ENCODE measurements at places on chromosomes 4 and X.
A peak's percentile ranks its signal among the peaks of the same experiment; 100 is the strongest.

GRCh38 chr4:55612341-55612740 lies 20.3 kb upstream of the PDCL2 start:
- DNase-seq, result no peak

DNA sequence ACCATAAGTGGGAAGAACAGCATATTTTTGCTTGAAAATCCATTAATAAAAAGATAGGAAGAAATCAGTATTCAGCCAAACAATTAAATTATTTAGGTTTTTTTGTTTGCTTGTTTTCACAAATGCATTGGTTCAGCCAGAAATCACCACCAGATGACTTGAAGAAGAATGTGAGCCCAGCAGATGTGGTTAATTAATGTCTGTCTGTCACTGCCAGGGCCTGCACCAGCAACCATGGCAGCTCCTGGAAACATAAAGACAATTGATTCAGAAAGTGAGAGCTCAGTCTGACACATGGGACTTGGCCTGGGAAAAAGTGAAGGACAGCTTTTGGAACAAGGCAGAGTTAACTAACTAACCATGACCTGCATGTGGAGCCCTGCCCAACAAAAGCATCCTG lies 74.0 kb downstream of the MAOB start:
- no peak for DNase-seq

- DNase-seq, result no peak
These were observed 121.3 kb downstream of the PRDM5 start for GRCh38 chr4:120801137-120801758.

GRCh38 chr4:182339221-182339641 lies 96.0 kb downstream of the TENM3 start:
- no peak for DNase-seq

GRCh38 chrX:48035891-48036290 lies 29.1 kb downstream of the SPACA5 start:
- no peak for DNase-seq

DNA sequence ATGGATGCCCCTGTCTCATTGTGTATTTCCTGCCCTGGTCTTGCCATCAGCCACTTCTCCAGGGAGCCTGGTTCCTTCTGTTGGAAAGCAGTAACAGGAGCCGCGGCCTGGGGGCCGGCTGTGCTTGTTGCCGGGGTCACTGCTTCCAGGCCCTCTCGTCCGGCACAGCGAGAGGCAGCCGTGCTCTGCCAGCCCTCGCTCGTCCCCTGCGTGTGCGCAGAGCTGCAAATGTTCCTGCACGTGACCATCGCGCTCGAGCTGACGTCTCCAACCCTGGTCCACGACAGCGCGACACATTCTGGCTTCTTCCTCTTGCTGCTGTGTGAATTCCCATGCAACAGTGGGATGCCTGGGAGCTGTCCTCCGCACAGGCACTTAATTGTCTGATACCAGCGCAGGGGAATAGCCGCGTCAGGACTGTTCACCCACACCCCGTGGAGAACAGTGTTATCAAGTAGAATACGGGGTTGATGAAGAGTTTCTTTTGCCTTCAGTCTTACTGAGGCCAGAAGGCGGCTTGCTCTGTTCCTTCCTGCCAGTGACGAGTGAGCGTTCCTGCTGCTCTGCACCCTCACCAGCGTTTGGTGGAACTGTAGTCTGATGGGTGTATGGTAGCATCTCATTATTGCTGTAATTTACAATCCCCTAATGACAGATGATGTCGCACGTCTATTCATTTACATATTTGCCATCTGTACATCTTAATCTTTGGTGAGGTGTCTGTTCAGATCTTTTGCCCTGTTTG lies 12.3 kb downstream of the PDE6B start:
- no peak for DNase-seq

GRCh38 chr4:2617955-2618354 lies 81.5 kb downstream of the FAM193A start:
- no peak for DNase-seq

DNA sequence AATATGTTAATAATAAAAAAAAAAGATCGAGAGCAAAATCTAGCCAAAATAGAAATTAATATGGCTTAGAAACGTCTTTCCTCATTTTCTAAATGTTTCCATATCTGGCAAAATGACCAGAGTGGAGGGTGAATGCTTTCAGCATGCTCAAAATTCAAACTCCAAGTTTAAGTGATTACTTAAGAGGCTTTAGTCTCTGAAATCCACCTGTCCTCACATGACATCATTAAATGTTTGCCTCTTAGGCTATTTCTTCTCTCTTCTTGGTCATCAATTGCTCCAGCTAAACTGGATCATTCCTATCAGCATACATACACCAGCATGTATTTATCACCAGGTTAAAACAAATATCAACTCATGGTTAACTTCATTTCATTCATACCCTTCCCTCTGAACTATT lies 54.5 kb upstream of the ATXN3L start:
- no peak for DNase-seq

DNA sequence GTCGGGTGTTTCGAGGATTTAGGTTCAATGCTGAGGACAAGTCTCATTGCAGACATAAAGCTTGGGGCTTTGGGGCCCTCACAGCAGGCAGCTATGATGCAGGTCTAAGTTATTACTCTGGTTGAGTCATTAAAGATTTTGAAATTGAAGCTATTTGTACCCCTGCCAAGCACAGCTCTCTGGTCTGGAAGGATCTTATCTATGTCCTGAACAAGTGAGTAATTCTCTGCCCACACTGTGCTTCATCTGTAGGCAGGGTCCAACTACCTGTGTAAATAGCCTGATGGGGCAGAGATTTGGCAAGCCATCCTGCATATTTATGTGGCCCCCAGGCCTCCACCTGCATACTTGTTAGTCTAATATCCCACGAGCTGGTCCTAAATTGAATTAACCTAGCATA lies 41.4 kb upstream of the MAGEA4 start:
- DNase-seq, result no peak

DNA sequence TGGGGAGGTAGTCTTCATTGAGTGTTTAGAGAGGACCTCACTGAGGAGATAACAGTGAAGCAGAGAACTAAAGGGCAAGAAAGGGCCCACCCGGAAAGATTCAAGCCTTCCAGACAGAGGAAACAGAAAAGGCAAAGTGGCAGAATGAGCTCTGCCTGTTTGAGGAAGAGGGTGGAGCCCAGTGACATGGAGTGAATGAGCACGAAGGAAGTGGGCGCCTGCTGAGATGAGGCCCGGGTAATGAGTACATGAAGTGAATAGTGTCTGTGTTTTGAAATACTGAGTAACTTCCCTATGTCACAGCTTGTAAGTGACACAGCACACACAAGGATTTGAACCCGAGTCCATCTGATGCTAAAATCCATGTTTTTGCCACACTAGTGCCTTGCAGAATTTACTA lies 32.5 kb upstream of the TLR2 start:
- no peak for DNase-seq

- no peak for DNase-seq
These were observed 23.8 kb downstream of the F9 start for GRCh38 chrX:139554376-139554775.

DNA sequence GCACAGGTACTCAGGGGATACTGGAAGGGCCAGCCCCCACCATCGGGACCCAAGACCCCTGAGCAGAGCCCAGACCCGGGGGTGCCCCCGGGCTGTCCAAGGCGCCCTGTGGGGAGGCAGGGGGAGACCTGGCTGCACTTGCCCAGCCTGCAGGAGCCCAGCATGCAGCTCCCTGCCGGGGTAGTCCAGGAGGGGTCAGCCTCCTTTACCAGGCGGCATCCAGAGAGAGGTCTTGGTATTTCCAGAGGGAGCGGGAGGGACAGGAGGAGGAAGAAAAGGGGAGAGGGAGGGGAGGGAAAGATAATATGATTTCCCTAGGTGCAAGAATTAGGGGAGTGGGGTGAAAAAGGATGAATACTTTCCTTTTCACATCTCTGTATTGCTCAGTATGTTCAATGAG lies 97.5 kb downstream of the ABLIM2 start:
- DNase-seq, result no peak

- DNase-seq, result no peak
These were observed 118.8 kb downstream of the FAM13A start for GRCh38 chr4:88938138-88938537.

GRCh38 chr4:6502147-6502546 lies 29.7 kb upstream of the PPP2R2C start:
- no peak for DNase-seq

DNA sequence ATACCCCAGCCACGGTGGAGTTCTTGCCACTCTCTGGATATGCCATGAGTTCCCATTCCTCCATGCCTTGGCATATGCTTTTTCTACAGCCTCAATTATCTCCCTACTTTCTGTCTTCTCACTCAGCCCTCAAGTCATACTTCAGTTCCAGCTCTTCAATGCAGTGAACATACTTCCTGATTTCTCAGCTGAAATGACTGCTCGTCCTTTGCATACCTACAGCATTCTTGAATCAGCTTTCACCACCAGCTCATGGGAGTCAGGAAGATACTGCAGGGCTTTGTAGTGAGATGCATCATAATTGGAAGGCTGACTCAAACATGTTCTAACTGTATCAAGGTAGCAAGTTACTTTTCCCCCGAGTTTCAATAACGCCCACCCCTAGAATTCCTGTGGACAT lies 118.4 kb downstream of the APBB2 start:
- no peak for DNase-seq

DNA sequence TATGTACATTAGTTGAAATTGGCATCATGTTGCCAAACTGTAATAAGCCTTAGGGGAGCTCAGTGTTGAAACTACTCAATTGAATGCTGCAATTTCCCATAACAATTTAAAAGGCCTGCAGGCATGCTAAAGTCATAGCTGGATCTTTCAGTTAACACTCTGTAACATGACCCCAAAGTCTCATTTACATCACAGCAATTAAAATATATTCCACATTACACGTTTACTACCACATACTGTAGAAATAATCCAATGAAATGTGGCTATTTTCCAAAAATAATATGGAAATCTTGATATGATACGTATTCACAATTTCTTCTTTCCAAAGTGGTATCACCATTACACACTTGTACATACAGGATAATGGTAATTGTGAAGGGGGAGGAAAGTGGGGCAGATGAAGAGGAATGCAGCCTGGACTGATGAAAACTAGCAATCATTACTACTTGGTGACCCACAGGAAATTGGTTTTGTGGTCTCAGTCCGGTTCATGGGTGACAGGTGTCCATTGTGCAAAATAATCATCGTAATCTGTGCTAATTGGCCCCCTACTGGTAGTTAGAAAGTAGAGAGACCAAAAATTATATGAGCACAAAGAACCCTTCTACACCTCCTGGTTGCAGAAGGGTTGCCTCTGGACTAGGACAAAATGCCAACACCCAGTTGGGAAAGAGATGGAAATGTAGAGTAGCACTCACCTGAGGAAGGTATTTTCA lies 63.7 kb downstream of the TENM3 start:
- no peak for DNase-seq

DNA sequence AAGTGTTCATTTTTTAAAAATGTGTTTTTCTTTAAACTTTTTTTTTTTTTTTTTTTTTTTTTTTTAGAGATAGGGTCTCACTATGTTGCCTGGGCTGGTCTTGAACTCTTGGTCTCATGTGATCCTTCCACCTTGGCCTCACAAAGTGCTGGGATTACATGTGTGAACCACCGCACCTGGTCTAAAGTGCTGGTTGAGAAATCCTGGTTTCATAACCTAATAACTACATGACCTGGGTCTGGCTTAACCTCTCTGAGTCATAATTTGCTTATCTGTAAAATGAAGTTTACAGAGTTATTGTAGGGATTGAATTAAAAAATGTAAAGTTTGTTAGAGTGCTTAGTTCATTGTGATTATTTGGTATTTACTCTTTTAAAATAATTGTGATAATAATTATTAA lies 5.2 kb downstream of the HSD17B13 start:
- DNase-seq, result no peak

- DNase-seq, result no peak
These were observed 105.4 kb downstream of the TMEM144 start for GRCh38 chr4:158315706-158316105.

GRCh38 chrX:32448320-32448719 lies 763.0 kb downstream of the DMD start:
- DNase-seq, result no peak

- DNase-seq, result no peak
These were observed 77.6 kb upstream of the ETNPPL start for GRCh38 chr4:108840426-108840975.

- no peak for DNase-seq
These were observed 94.2 kb downstream of the LARP1B start for GRCh38 chr4:128155231-128155855.

DNA sequence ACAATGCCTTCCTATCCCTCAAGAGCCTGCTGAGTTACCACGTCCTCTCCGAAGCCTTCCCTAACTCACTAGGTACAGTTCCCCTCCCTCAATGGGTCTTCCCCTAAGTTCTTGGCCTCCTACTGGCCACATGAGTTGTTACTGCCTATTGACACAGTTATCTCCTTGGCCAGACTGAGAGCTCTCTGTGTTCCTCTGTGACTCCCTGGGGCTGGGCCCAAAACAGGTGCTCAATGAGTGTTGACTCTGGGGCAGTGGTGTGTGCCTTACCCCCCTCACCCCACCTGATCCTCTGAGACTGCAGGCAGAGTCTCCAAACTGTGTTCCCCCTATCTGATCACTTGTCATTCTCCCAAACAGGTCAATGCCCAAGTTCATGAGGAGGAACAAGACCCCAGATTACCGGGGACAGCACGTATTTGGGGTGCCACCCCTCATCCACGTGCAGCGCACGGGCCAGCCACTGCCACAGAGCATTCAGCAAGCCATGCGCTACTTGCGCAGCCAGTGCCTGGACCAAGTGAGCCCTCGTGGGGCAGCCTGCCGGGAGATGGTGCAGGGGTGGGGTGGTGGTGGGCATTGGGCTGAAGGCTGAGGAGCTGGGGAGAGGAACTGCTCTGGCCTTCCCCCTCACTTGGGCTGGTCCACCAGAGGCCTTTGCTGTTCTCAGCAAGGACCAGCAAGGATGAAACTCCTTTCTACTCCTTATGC lies 72.6 kb downstream of the STARD8 start:
- DNase-seq, result no peak

DNA sequence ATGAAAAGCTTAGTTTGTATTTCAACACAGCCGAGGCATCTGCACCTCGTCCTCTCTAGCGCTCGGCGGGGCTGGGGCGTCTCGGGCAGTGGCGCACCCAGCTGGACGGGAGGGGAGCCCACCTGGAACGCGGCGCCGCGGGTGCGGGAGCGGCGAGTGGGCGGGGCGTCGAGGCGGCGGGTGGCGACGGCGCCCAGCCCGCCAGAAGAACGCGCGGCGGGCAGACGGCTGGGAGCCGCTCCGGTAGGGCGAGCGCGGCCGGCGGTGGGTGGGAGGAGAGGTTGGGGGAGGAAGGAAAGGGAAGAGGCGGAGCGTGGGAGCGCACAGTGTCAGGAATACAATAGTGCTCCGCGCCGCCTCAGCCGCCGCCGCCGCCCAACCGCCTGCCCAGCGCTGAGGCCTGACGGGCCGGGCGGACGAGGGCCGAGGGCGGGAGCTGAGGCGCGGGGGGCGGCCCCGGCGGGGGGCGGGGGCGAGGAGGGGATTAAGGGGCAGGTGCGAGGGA lies at the start of gene JADE3:
JADE3 (plus strand) TSS at position 324 of the 505 bp plus-strand sequence. CDS start 72,474 bp downstream, outside the sequence.
- DNase-seq, result no peak

DNA sequence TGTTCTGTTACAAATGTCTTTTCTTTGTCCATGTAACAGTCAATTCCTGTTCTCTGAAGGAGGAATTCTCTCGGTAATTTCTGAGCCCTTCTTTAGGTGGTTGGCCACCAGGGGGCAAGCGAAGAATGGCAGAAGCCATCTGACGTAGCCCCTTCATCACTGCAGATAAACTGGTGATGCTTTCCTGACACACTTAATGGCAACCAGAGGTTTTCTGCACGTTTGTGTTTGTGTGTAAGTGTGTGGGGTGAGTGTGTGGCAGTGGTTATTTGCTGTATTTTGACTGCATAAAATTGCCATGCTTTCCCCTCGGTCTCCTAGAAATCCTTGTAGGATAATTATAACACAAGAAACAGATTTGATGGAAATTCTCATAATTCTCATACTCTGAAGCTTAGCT lies 64.8 kb upstream of the STOX2 start:
- DNase-seq, result peak; percentile 46

All from stimulated activated CD8-positive, alpha-beta memory T cell treated with anti-CD3 and anti-CD28 coated beads, Interleukin-7, amount 100 ng/mL, for 24 hours (primary cell).